Activated naive CD4-positive, alpha-beta T cell treated with anti-CD3 and anti-CD28 coated beads for 36 hours (primary cell): ENCODE measurements at places on chromosomes 12 and 14. TPM values are rescaled to one million over a fixed set of nuclear protein-coding genes. Genes with fewer than 3 reads are reported as not detected.

Gene MAP1LC3B2
- total RNA-seq = 1.5 TPM

Gene HOXC4
- total RNA-seq = 0.12 TPM

Gene OASL
- 13.4 TPM for total RNA-seq

Gene TBC1D30
- total RNA-seq = 0.17 TPM

Gene NXPH4
- 0.25 TPM for total RNA-seq

Gene GZMB
- 811 TPM for total RNA-seq

Gene MARCHF9
- 10.8 TPM for total RNA-seq

Gene GCN1
- total RNA-seq = 122 TPM

Gene PAPLN
- total RNA-seq = 1.0 TPM

Gene CMA1
- total RNA-seq = 2.1 TPM

Gene RNU4-1
- 1,294 TPM for total RNA-seq

Gene ETFBKMT
- total RNA-seq = 1.2 TPM

Gene NUDT4
- 53.1 TPM for total RNA-seq

Gene CCDC177
- total RNA-seq = not detected

Gene KRT6B
- total RNA-seq = not detected

Gene SLC15A5
- total RNA-seq = not detected

Gene CLEC1B
- total RNA-seq = not detected

Gene NKX2-1
- not detected for total RNA-seq

Gene ABCD2
- 9.1 TPM for total RNA-seq

Gene ESRRB
- total RNA-seq = not detected

Gene TAS2R9
- total RNA-seq = not detected

Gene PIK3C2G
- not detected for total RNA-seq

Gene NDUFA12
- total RNA-seq = 160 TPM

Gene GALNT16
- total RNA-seq = not detected
